ENCODE measurements at places on chromosomes 16 and 17.

DNA sequence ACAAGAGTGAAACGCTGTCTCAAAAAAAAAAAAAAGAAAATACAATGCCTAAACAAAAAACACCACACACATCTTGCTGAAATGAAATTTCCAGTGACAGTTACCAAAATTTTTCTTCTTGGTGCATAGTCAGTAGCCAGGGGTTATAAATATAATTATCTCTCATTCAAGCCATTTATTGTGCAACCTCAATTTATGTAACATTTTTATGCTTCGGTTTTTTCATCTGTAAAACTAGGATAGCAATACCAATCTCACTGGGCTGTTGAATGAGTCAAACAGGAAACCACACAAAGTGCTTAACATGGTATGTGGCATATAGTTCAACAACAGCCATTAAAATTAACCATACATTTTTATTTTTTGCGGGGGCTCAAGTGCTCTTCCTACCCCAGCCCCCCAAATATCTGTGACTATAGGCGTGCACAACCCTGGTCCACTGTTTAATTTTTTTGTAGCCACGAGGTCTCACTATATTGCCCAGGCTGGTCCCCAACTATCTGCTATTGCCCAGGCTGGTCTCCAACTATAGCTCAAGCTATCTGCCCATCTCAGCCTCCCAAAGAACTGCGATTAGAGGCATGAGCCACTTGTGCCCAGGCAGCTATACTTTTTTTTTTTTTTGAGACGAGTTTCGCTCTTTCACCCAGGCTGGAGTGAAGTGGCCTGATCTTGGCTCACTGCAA lies 2.6 kb downstream of the COG4 start:
- no peak for DNase-seq

DNA sequence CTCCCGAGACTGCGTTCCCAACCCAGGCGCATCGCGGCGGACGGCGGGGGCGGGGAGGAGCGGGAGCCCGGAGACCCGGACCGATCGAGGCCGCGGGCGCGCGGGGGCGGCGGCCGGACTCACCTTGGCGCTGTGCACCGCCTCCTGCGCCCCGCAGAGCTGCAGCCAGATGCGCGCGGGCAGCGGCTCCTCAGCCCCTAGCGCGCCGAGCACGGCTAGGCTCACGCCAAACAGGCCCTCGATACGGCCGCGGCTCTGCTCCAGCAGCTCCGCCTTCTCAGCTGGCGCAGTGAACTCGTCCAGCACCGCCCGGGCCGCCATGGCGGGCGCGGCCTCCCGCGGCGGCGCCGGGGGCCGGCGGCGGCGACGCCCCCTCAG lies 339 bp downstream of the N4BP1 start:
- no peak for DNase-seq

DNA sequence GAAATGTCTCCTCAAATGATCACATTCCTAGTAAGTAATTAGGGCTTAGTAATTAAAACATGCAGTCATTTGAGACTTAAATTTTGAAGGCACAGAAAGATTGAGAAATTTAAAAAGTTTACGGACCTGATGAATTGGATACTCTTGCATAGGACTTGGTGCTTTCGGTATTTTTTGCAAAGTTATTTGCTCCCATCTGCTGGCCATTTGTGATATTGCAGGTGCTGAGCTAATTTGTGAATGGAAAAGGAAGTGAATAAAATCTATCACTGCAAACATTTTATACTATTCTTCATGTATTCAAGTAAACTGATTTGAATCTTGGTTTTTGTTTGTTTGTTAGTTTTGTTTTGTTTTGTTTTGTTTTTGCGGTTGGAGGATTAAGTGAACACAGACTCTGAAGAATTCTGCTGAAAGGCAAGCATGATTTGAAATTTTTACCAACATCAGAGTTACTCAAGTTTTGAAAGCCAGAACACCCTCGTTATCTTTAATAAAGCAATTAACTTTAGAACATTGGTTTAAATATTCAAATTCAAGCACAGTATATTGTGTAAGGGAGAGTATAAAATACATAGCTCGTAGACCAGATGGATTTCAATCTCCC lies 689.5 kb upstream of the RBFOX1 start:
- DNase-seq = peak; percentile 1

- DNase-seq = no peak
Measured at GRCh38 chr16:54241525-54241924, 45.1 kb downstream of the IRX3 start.

DNA sequence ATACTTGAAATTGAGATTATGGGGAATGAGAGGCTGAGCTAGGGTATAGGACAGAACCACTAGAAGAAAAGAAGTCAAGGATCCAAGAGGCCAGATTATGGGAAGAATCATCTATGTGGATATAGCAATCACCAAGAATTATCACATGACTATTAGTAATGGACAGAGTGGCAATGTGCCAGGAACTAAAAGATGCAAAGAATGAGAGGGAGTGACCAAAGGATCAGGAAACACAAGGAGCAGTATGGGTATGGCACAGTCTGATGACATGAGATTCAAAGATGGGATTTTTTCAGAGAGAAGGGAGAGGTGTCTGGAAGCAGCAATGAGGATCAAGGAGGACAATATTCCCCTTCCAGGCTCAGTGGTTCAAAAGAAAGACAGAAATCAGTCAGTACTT lies 212.2 kb downstream of the AATF start:
- DNase-seq = no peak

GRCh38 chr17:2054512-2055291 lies at the start of gene HIC1:
HIC1 (plus strand) TSS chr17:2055103; CDS start chr17:2056691, 1,588 bp downstream.
- peak; percentile 70 for DNase-seq

DNA sequence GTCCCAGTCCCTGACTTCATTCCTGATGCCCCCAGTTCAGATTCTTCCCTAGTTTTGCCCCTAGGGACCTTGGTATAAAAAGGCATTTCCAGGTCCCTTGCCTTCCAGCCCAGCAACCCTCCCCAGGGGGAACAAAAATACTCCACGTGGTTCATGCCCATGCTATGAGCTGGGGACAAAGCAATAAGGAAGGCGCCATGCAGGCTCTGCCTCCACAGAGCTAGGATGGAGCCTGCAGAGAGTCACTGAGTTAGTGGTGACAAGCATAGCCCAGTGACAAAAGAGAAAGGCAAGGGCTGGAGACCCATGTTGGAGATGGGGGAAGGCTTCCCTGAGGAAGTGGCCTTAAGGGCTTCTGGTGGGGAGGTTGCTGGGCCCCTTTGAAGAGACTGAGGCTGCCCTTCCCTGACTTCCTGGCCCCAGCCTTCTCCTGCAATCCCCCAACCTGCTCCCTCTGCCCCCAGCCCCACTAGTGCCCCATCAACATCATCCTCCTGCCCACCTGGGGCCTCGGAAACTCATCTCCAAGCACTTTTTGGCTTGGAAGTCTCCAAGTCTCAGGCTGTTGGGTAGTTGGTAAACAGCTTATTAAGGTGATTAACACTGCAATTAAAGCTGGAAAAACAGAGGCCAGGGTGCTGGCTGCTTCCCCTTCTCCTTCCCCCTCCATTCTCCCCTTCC lies 9.6 kb downstream of the DLX3 start:
- no peak for DNase-seq

DNA sequence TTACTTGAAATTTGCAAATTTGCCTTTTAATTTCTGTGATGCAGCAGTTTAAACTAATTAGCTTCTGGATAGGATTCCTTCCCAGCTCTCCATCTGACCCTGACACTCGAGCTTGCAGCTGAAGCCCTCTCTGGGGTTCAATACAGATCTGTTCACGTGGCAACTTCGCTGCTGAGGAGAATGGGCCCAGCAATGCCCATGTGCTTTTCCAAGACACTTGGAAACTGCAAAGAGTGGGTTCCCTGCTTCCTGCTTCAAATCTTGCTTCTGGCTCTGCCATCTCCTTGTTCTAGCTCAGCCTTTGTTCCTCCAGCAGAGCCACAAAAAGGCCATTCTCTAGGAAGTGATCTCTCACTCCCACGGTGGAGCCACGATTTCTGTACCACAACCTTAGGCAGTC lies 50.0 kb upstream of the IRX6 start:
- no peak for DNase-seq

GRCh38 chr16:68779891-68780290 lies 42.8 kb downstream of the CDH1 start:
- no peak for DNase-seq

- no peak for DNase-seq
Measured at GRCh38 chr17:8417806-8418205, 17.9 kb upstream of the NDEL1 start.

DNA sequence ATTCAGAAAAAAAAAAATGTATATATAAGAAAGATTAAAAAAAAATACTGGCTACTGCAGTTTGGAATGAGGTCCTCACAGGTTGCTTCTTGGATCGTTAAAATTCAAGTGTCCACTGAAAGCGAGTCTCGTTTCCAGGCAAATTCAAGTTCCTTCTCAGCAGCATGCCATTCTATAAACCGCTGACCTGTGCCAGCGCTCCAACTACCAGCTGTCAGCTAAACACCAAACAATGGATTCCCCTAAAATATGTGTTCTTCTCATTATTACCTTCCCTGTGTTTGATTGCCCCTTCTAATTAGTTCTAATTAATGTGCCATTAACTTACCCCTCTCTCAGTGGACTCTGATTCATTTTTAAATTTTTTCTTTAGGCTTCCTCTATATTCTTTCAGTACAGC lies 92.4 kb downstream of the DNAH9 start:
- no peak for DNase-seq

All from stimulated activated CD4-positive, alpha-beta T cell treated with anti-CD3 and anti-CD28 coated beads, Interleukin-1b, Interleukin-23, amount 100 ng/mL, for 24 hours (primary cell).